IPS DF 19.7 (cell line): ENCODE measurements at places on chromosomes 3 and 15.

DNA sequence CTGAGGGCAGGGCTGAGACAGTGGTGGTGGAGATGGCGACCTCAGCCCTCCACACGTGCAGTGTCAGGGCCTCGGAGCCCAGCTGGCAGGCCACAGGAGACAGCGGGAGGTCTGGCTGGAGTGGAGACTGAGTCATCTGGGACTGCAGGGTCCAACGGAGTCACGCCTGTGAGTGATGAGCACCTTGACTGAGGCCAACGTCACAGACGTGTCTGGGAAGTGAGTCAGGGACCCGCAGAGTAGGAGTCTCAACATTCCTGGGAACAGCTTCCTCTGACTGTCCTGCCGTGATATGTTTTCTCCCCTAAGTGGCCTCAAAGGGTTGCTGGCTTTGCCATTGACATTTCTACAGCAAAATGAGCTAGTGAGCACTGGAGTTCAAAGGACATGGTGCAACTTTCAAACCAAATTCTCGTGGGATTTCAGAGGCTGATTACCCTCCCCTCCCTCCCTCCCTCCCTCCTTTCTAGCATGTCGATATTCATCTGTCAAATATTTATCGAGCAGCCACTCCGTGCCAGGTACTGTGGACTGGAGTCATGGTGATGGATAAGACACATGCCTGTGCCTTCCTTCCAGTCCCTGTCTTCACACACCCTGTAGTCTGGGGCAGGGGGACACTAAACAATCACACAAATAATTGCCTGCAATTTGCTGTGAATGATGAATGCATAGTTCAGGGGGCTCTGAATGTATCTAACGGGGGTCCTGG is 53.3 kb upstream of the AMOTL2 start:
- DNase-seq: no peak

DNA sequence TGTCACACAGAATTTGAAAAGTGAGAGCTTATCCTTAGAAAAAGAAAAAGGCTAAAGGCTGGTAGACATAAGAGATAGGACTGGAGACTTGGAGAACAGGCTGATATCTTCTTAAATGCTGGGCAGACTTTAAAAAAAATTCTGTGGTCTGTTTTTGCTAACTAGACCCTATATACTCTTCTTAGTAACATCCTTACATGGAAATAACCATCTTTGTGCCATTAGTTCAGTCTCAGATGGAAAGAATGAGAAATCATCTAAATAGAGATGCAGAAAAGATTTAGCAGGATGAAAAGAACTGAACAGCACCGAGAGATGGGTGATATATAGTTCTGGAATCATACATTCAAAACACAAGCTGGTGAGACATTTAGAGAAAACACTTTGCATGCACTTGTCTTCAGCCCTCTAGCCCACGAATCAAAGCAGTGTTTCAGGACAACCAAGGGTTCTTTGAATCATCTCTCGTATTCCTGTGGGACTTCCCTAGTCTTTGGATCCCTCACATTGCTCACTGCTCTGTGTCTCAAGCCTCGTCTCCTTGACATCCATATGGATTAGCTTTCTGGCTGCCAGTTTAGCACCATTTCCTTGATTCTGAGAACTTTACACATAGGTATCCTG is 93.0 kb upstream of the LYSMD4 start:
- DNase-seq: no peak

GRCh38 chr3:10512687-10513086 is 7.3 kb upstream of the ATP2B2 start:
- no peak for DNase-seq

DNA sequence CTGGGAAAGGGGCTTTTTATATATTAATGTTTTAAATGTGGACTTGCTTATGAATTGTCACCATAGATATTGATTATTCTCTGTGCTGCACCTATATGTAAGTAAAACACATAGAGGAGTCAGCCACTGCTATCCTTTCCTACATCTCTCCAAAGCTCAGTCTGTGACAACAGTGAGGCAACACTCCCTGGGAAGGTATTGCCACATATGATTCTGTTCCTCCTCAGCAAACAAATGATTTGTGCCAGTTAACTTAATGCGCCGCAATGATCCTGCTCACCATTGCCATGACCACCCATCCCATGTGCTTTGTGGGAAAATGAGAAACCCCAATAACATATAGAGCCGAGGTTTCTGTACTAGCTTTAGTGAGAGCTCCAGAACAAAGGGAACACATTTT is 75.1 kb upstream of the FBN1 start:
- DNase-seq: no peak

- no peak for DNase-seq
Observed at GRCh38 chr3:105842449-105842848, 26.4 kb downstream of the CBLB start.

- no peak for DNase-seq
Observed at GRCh38 chr3:124876401-124876878, 10.7 kb downstream of the ITGB5 start.

- no peak for DNase-seq
Observed at GRCh38 chr3:45092132-45093031, 53.8 kb downstream of the CDCP1 start.

- no peak for DNase-seq
Observed at GRCh38 chr3:195170496-195170895, 100.5 kb downstream of the XXYLT1 start.

GRCh38 chr3:45580112-45580765 is 14.3 kb upstream of the LIMD1 start:
- DNase-seq: no peak

DNA sequence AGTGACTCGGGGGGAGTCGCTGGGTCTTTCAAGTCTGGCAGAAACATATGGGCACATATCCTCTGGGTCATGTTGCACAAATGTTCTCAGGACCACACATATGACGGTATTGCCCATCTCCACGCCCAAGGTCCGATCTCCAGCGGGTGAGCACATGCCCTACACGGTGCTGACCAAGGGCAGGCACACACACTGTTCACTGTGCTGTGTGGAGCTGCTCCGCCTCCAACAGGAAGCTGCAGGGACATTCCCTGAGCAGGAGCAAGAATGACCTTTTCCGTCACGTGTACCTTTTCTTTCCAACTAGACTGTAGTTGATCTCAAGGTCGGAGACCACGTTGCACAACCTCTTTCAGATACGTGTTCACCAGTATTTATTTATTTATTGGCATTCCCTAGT is 41.7 kb upstream of the B3GNT5 start:
- DNase-seq: no peak

DNA sequence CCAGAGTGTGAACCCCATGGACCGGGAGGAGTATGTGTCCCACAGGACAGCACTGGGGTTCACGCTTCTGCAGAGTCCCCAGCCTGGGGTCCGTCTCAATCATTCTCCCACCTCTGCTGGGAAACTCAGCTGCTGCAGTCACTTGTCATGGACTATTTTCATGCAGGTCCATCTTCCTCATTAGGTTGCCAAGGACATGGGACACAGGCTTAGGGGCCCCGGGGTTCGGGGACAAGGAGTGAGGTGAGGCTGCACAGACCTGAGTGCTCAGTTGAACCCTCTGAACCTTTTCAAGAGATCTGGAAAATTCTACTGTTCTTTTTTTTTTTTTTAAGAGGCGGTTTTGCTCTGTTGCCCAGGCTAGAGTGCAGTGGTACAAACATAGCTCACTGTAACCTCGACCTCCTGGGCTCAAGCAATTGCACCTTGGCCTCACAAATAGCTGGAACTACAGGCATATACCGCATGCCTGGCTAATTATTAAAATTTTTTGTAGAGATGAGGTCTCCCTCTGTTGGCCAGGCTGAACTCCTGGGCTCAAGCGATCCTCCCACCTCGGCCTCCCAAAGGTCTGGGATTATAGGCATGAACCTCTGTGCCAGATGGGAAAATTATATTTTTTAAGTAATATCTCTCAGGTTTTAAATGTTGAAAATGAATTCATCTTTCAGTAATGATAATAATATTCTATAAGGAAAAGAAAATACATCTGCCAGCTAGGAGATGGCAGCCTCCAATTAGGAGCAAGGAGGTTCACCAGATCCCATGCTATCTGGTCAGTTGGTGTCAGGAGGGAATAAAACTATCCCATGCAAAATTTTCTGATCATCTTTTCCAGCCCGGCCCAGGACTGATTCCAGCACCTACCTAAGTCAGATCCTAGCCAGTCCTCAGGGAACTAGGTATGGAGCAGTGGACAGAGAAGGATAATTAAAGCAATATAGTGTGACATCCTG is 45.2 kb downstream of the RPN1 start:
- no peak for DNase-seq

- DNase-seq: no peak
Observed at GRCh38 chr15:101250341-101250831, 1.5 kb downstream of the CHSY1 start.

DNA sequence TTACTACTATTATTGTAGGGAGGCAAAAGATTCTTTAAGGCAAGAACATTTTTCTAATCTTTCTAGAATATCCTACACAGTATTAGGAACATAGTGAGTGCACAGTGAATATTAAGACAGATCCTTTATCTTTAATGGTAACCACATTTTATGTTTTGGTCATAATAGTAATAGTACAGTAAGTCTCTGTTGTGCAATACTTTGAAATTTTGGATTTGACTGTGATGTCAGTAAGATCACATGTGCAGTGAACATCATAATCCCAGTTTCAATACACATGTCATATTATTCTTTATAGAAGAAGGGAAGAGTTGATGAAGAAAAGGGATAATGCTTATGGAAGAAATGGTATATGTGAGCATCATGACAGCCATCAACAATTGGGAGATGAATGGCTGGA is 10.7 kb downstream of the STT3B start:
- DNase-seq: no peak

GRCh38 chr3:94069194-94069813 is 6.4 kb downstream of the NSUN3 start:
- no peak for DNase-seq

DNA sequence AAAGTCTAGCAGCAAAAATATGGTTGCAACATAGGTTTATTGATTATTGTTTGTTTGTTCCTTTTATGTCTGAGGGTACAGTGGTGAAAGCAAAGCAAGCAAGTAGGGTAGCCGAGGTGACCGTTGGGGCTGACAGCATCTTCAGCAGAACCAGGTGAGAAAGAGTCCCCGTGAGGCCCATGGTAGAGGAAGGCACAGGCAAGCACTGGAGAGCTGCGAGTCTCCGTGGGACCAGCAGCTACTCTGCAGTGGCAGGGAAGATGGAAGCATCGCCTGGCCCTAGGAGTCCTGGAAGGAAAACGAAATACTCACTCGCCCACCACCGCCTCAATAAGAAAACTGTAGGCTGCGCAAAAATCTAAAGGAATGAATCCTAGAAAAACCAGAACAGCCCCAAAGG is 25.3 kb upstream of the GABRA5 start:
- DNase-seq: no peak

GRCh38 chr15:99925661-99926461 is 192.6 kb upstream of the LYSMD4 start:
- no peak for DNase-seq

DNA sequence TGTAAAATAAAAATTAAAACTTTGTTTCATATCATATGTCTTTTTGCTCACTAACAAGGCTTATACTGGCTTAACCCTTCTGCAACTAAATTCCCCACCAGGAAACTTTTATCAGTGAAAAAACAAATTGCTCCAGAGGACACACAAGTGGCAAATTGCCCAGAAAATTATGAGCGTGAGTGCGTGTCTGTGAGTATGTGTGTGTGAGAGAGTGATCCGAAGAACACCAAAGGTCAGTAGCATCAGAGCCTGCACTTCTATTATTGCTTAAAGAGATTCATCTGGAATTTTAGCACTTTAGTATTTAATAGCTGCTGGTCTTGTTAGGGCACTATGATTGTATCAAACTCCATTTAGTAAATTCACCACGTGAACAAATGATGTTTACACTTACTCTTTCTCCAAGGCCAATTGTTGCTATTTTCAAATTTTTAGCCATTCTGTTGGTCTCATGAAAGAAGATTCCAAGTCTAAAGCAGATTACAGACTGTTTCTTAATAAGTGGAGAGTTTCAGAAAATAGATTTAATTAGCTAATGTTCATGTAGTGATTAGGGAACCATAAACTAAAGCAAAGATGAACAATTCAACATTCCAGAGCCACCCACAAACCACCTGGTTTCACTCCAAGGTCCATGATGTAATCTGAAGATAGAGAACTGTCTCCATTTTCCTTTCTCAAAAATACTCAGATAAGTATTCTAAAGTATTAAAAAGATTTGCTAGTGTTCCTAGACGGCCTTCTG is 91.1 kb upstream of the IL12A start:
- no peak for DNase-seq

DNA sequence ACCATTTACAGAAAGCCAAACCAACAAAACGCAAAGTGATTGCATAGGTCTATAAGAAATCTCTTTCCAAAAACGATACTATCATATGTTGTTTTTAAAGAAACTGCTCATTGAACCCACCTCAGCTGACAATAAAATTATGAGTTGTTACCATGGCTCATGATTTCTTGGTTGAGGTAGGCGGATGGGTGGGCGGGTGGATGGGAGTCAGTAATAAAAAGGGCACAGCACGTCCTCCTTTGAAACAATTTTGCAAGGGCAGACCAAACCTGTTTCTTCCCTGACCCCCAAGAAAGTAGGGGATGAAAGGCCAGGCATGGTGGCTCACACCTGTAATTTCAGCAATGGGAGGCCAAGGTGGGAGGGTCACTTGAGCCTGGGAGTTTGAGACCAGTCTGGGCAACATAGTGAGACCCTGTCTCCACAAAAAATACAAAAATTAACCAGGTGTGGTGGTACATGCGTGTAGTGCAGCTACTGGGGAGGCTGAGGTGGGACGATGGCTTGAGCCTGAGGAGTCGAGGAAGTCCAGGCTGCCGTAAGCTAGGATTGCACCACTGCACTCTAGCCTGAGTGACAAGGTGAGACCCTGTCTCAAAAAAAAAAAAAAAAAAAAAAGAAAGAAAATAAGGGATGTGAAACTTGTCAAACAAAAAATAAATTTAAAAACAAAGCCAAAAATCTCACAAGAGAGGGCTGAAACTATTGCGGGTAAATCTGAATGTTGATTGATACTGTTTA is 2.1 kb downstream of the ABHD10 start:
- DNase-seq: no peak

GRCh38 chr3:119314821-119315220 is 20.6 kb downstream of the ARHGAP31 start:
- DNase-seq: no peak

GRCh38 chr3:82940124-82940523 is 1178.7 kb upstream of the GBE1 start:
- DNase-seq: no peak
